Fibroblast of skin of right quadriceps (primary cell): ENCODE measurements at places on chromosomes 2 and 18.

DNA sequence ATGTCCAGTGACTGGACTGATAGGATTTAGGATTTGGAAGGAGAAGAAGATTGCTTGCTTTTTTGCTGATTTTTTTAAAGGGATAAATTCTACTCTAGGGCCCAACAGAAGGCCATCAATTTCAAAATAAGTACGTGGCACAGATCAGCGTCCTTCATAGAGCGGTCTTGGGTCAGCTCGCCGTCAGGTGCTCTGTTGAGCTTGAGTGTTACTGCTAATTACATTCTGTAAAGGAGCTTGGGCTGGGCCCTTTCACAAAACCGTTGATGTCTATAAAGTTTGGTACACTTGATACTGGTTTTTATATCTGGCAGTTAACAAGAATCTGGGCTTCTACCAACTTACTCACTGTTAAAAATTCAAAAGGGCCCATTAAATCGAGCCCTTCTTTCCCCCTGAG, 45.4 kb downstream of the ARMC9 start:
- DNase-seq, result no peak

DNA sequence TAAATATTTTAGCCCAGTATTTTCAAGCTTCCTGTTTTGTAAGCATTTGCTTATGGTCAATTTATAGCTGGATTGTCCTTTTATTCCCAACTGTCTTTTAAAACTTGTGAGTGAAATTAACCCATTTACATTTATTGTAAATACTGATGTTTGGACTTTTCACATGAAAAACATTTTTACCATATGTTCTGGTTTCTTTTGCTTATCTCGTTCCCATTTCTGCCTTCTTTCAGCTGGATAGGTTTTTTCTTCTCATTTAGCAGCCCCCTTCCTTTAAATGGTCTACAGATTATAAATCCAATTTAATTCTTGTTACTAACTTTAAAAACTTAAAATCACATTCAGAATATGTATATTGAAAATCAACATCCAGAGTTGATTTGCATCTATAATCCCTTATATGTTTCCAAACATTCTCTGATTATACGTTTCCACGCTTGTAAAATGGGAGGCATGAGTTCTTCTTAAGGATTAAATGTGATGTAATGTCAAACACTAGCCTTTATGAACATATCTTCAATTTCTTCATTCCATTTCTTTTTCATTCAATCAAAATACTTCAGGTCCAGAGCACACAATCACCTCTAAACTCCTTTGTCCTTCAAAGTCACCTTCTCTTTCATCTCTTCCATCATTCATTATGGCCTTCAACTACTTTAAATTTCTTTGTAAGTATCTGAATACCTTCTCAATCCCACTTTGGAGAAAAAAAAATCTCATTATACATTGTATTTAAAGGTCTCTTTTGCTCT, 1.1 kb upstream of the KDM3A start:
- DNase-seq, result no peak

- DNase-seq, result no peak
These were observed 42.1 kb downstream of the TRAPPC12 start for GRCh38 chr2:3421580-3421979.

DNA sequence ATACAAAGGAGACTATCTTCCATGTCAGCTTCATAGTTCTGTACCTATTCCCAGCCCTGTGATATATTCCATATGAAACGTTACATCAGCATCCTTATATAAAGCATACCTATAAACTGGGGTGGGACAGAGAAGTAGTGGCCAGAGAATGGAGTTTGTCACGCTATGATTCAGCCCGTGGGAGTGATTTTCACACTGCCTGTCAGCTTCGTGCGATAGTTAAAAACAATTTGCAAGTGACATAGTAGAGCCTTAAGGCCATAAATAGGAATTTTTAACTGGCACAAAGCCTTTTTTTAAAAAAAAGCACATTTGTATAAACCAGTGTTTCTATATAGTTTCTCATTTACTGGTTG, 30.2 kb downstream of the PKP4 start:
- DNase-seq, result peak; percentile 24

DNA sequence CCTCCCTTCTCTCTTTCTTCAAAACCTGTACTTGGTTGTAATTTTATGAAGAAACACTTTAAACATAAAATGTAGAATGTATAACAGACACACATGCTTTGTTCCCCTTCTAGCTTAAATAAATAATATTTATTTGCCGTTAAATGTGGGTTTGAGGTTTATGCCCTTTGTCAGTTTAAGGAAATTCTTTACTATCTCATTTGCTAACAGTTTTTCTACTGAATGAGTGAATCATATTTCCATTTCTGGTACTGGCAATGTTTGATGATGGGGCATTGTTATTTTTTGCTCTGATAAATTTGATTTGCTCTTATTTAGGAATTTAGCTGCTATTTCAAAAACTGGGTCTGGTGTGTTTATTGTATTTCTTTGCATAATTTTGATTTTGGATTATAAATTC, 555.6 kb downstream of the CCDC85A start:
- peak; percentile 40 for DNase-seq

DNA sequence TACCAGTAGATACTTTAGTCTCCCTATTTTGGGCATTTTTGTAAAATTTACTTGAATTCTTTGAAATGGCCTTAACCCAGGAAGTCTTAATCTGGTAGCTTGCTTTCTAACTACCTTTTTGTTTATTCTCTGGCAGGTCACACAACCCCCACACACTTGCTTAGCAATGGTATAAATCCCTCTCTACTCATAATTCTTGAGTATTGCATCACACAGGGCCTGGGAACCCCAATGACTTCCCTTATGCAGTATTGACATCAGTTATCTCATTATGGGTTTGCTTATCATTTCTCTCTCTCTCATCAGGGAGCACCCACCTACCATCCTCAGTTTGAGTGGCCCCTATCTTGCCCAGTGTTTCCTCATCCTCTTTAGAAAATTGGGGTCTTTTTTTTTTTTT, 207.1 kb downstream of the KCNS3 start:
- no peak for DNase-seq

- DNase-seq, result no peak
These were observed 529.8 kb upstream of the CNTNAP5 start for GRCh38 chr2:123495241-123495640.

GRCh38 chr18:79471046-79471445, 75.3 kb downstream of the NFATC1 start:
- DNase-seq, result no peak

GRCh38 chr18:75582406-75582821, 154.9 kb upstream of the SMIM21 start:
- DNase-seq, result peak; percentile 86

DNA sequence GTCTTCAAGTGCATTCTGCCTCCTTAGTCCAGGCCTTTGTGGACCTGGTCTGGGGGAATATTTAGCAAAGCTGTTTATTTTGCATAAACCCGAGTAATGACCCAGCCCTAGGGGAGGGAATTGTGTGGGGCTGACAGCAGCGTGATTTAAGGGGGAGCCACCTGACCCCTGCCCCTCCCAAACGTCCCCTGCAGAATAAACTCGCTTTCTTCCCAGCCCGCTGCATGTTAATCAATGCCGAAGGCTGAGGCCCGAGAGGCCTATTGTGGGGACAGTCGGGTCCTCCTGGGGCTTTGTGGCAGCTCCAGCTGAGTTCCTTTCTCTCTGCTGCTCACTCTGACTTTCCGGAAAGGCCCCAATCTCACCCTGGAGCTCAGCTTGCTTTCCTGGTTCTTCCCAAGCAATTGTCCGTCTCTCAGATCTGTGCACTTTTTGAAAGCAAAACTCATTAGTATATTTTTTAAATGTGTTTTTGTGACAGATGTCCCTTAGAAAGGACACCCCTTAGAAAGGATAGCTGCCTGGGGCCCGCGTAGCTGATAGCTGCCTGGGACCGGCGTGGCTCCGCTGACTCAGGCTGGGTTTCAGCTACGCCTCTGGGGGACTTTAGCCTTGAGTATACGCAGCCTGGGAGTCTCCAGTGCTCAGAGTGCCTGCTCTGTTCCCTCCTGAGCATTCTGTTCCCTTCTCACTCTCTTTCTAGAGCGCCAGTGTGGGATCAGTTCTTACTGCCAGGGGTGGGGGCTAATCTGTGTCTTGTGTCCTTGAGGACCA, 158.3 kb downstream of the GLI2 start:
- no peak for DNase-seq

DNA sequence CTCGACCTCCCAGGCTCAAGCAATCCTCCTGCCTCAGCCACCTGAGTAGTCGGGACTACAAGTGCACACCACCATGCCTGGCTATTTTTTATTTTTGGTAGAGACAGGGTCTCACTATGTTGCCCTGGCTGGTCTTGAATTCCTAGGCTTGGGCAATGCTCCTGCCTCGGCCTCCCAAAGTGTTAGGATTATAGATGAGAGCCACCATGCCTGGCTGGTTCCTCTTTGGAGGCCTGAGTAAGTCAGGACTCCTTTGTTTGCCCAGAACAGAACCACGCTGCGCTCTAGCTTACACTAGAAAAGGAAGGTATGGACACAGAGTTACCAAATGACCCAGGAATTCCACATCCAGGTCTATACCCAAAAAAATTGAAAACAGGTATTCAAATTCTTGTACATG, 135.9 kb upstream of the SLC1A4 start:
- DNase-seq, result no peak

- peak; percentile 92 for DNase-seq
These were observed 57.5 kb downstream of the DTNA start for GRCh38 chr18:34767601-34768027.
